ENCODE measurements at places on chromosomes 5 and 9.

- DNase-seq, result peak; percentile 83
Observed at GRCh38 chr9:96344458-96345180, 38.9 kb downstream of the SLC35D2 start.

DNA sequence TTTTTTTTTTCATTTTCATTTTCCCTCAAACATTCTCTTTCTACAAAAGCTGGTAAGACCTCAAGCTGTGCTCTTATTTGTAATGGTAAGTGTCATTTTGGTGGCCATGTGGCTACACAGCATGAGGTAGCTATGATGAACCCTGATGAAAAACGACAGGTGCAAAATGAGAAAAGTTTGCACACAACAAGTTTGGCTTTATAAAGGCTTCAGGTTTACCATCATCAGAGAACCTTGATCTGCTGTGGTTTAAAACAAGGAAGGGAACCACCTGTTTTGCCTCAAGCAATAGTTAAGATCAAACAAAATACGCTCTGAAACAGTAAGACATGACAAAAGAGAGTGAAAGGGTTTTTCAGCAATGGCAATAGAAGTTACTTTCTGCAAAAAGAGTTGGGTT is 1124.6 kb upstream of the ACO1 start:
- no peak for DNase-seq

DNA sequence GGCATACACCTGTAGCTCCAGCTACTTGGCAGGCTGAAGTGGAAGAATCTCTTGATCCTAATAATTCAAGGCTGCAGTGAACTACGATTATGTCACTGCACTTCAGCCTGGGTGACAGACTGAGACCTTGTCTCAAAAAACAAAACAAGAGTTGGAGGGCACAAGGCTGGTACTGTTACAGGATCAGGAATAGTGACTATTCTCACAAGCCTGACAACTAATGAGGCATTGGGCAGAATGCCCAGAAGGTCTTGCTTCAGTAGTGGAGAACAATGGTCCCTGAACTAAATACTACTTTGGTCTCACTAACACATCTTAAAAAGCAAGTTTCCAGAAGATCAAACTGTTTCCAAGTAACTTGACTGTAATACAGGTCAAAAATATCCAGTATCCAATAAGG is 182.9 kb upstream of the RFX3 start:
- DNase-seq, result no peak

- peak; percentile 12 for DNase-seq
Observed at GRCh38 chr5:100623719-100624118, 88.5 kb downstream of the FAM174A start.

DNA sequence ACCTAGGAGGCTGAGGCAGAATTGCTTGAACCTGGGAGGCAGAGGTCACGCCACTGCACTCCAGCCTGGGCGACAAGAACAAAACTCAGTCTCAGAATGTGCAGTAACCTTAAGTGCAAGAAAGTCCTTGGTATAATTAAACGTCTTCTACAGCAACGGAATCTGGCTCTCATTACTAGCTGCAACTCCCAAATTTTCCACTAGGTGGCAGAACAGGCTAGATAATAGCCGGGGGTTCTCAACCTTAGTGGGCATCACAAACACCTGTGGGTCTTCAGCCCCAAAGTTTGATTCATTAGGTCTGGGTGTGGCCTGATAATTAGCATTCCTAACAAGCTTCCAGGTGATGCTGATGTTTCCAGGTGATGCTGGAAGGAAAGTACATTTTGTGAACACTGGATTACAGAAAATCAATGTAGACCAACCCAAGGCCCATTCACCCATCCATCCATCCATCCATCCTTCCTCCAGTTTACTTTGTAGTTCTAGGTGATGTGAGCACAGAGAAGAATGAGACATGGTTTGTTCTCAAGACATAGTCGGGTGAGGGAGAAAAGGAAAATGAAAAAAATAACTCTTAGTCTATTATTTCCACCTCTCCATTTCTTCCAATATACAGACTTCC is 37.3 kb downstream of the FBXW2 start:
- DNase-seq, result peak; percentile 71

DNA sequence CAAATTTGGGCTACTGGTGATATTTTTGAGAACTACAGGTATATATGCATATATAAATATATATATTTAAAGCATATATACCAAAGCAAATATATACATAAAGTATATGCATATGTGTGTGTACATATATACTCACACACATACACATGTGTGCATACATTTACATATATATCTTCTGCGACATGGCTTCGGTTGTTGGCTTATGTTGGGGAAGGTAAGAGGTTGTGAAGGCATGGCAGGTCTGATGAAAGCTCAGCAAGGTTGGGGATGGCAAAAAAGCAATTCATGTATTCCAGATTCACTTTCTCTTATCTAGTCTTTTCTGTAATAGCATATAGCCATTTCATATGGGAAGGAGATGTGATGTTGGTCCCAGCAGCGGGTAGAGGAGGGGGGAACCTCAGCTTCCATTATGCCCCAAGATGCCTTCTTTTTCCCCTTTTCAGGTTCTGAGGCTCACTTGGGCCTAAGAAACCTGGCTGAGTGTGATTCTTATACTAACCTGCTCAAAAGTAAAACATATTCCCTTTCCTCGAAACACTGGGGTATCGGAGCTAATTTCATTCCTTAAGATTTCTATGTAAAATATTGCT is 201.7 kb downstream of the MEF2C start:
- DNase-seq, result no peak

- no peak for DNase-seq
Observed at GRCh38 chr5:59236986-59237385, 654.1 kb downstream of the RAB3C start.

- DNase-seq, result no peak
Observed at GRCh38 chr9:124190761-124191160, 67.0 kb upstream of the NEK6 start.

DNA sequence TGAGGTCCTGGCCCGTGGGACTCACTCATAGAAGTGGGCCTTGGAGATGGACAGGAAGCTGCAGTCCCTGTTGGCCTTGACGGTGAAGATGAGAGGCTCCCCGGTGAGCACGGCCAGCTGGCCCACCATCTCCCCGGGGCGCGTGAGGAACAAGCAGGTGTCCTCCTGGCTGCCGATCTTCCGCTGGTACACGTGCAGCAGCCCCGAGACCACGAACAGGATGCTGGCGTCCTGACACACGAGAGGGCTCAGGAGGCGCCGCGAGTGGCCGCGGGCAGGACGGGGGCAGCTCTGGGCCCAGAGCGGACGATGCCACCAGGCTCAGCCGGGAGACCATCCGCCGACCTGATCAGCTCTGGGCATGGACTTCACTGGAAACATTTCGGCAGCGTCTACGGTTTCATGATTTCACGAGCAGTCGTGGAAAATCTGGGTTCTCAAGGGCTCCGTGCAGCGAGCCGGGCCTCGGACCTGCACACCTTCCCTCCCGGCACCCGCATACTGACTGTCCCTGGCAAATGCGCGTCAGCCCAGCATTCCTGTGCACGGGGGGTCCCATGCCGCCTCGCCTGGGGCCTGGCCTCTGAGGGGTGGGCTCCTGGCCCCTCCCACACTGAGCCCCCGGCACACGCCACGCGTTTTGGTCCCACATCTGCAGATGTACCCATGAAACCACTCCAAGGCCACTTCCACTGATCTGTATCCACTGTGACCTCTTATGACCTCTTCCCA is 41.7 kb upstream of the NSMF start:
- DNase-seq, result no peak

DNA sequence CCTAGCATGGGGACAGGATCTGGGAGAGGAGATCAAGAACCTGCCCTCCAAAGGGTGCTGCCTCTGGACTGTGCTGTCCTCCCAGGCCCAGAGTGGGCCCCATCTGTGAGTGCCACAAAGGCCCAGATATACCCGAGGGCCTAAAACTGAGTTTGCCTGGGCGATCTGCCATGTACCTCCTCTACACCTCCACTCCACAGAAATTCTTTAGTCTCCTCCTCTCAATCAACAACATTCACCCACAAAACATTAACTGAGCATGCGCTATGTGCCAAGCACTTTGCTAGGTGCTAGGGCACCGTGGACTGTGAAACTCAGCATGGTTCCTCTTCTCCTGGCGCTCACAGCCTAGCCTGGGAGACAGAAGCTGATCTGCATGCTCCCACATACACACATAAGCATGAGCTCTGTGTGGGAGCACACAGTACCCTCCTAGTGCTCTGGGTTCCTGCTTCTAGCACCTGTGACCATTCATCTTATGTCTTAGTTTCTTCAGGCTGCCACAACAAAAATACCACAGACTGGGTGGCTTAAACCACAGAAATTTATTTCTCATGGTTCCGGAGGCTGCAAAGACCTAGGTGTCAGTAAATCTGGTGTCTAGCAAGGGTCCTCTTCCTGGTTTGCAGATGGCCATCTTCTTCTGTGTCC is 82.0 kb upstream of the FSTL4 start:
- DNase-seq, result no peak

DNA sequence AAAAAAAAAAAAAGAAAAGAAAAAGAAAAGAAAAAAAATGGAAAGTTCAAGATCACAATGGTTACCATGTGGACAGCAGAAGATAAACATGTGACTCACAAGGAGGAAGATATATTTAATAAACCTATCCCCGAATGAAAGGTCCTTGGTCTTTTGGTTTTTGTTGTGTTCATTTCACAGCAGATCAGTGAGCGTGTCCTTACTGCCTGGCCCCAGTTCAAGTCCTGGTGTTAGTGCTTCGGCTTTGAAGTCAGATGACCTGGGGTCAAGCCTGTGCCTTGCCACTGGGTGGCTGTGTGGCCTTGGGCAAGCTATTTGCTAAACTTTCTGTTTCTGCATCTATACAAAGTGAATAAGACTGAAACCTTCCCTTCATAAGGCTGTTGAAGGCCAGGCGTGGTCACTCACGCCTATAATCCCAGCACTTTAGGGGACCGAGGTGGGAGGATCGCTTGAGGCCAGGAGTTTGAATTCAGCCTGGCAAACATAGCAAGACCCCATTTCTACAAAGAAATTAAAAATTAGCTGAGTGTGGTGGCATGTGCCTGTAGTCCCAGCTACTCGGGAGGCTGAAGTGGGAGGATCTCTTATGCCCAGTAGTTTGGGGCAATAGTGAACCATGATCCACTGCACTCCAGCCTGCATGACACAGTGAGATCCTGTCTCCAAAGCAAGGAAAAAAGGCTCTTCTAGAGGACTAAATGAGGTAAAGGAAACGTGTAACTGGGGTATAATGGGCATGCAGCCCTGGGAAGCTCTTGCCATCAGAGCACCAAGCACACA is 94.5 kb upstream of the SPATA31D4 start:
- DNase-seq, result no peak

DNA sequence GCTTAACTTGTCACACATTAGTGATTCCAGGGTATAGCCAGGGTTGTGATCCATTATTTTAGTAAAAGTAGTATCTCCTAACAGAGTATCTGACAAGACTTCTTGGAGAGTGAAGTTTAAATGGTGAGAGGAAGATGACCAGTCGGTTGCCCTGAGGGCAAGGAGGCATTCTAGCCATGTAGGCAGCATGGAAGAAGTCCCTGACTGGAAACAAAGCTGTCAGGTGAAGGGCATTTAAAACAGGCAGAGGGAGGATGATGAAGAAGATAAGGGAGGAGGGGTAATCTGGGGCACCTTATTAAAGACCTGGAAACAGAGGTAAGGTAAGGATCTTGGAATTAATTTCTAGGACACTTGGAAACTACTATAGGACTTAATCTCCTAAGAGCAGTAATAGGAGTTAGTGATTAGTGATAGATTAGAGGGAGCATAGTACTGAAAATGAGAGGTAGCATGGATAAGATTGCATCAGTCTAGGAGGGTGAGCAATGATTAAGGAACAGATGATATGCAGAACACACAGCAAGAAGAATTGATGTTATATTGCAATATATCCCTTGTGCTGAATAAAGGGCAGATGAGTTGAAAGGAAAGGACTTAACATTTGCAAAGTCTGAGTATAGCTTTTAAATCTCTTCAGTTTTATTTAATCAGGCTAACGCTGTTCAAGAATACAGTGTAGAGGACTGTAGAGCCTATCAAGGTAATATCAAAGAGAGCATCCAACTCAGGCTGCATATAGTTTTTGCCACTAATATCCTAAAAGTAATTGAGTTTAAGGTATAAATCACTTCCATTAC is 9.6 kb downstream of the KIF2A start:
- DNase-seq, result no peak

DNA sequence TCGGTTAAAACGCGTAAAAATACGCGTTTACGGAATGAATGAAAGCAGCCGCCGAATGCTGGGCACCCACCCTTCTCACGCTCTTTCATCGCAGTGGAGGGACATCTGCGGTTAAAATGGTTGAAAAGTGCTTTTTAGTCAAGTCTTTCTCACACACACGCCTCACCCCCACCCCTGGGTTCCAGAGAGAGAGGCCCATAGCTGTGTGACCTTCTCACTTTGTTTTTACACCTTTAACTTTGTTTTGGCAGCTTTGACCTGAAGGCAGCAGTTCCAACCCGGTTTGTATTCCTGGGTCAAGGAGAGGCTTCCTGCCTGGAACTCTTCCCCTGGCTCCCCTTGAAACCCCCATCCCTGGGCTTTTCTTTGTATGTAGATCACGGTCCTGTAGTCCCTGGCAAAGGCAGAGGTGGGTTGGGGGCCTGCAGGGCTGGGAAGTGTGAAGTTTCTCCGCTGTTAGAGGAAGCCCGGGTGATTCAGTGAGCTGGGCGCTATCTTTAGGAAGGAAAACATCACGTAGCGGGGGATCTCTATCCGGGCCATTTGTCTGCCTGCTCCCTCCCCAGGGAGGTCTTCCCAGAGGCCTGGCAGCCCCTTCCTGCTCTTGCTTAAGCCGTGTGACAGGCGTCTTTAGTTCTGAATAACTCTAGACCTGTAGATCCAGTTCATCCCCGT is 29.6 kb downstream of the SPRY4 start:
- no peak for DNase-seq

DNA sequence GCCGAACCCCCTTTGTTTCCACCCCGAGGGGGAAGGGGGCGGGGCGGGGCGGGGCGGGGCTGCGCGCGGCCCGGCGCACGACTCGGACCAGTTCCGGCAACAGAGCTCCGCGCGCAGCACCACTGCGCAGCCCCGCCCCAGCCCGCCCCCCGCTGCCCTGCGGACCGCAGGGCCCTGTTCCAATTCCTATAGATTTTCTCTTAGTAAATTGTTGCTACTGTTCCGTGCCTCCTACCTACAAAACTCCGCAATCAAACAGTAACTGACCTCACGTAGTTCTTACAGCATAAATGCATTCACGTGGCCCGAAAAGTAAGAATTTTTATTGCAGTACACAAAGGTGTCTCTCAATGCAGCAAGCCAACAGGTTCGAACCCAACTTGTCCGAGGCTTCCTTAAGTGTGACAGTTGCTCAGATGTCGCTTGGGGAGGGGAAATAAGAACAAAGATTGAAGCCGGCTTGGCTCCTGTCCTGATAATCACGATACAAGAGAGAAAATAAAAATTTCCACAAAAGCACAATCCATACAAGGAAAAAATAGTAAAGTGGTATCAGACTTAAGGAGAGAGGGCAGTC is 1.2 kb upstream of the RNF38 start:
- peak; percentile 92 for DNase-seq

GRCh38 chr5:101435768-101436167 is 532.7 kb upstream of the ST8SIA4 start:
- DNase-seq, result no peak

DNA sequence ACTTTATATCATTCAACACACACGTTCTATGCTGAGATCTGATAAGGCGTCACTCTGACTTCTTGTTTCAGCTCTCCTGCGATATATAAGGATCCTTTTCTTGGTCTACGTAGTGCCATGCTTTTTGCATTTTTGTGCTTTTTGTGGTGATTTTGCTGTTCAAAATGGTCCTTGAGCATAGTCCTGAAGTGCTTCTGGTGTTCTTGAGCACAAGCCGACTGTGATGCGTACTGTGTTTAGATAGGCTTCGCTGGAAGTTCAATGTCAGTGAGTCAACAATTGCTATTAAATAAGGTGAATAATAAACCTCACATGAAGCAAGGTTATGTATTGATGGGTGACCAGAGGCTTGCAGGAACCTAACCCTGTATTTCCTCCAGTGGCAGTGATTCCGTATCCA is 46.8 kb downstream of the ACO1 start:
- no peak for DNase-seq

GRCh38 chr9:19050637-19051591 is 1.7 kb downstream of the RRAGA start:
- DNase-seq, result peak; percentile 18

All from small intestine (tissue), 16 donors.